Stimulated activated CD4-positive, alpha-beta T cell treated with anti-CD3 and anti-CD28 coated beads, Interleukin-15, amount 100 ng/mL, for 1 hour (primary cell): ENCODE measurements at places on chromosomes 7 and 10.
A peak's percentile ranks its signal among the peaks of the same experiment; 100 is the strongest.

GRCh38 chr7:604001-604883 lies 84.6 kb upstream of the PDGFA start:
- peak; percentile 90 for DNase-seq

DNA sequence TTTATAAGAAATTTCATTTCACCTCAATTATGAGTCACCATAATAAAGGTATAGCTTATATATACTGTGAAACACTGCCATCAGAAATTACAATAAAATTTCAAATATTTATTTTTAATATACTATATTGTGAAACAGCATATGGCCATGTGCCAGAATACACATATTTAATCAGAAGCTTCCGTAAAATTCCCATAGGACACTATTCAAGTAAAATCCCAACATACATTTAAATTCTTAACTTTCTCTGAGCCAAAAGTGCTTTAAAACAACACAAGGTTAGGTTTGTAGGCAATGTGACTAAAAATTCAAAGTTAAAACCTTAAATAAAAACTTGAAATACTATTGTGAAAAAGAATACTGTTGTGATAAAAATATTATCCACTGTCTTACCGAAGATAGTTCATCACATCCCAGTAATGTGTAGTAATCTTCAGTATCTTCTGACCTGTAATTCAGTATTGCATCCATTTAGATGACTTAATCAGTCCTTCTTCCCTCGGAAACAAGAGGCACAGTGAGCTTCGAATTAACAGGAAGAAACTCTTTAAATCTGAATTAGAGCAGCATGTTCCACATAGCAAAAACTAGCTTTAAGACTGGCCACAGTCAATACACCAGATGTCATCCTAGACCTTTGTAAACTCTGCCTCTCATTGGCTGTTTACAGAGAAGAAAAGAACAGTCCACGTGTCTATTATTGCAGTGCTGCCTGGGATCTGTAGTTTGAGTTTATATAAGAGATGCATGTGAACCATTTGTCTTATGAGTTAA lies at the start of gene DNAJC12:
Gene DNAJC12 (minus strand): TSS at position 648 of the 774 bp plus-strand sequence. CDS start 177 bp downstream, at position 471.
- no peak for DNase-seq

DNA sequence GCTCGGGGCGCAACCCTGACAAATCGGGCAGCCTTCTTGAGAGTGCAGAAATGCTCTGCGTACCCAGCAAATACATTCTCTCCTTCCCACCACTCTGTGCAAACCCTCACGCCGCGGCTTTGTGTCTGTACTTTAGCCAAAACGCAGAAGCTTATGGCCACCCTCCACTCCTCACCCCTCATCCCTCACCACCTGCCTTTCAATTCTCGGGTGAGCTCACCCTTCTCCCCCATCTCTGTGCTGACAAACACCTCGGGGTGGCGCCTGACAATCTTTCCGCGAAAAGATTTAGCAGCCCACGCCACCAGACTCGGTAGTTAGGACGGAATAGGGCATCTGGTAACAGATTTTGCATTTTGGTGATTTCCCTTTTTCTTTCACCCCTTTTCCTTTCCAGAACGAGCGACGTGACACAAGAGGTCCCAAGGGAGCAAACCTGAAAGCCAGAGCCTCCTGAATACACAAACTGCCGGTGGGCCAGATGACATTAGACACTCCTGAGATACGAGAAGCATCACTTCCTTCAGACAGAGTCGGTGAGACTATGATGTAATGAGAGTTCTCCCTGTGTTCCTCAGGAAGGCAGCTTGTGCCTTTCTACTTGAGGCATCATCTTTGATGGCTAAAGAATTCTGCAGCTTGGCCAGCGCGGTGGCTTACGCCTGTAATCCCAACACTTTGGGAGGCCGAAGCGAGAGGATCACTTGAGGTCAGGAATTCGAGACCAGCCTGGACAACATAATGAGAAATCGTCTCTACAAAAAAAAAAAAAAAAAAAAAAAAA lies 671 bp upstream of the ATAD1 start:
- DNase-seq = peak; percentile 41

GRCh38 chr7:66627151-66627681 lies 1.5 kb upstream of the KCTD7 start:
- DNase-seq = no peak

DNA sequence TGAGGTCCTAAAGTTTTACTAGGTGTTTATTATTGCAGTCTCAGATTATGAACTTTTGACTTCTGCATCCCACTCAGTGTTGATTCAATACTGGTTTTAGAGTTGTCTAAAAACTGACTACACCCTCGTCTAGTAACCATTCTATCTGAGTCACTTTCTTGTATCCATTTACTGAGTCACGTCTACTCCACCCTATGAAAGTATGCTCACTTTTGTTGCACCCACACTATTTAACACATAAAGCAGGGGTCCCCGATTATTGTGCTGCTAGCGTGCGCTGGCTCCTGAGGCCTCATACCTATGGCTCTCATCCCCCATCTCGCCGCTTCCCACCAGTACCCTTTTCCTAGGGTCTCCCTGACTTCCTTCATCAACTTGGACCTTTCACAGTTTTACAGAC lies 2.0 kb downstream of the SAMD9 start:
- DNase-seq = no peak

DNA sequence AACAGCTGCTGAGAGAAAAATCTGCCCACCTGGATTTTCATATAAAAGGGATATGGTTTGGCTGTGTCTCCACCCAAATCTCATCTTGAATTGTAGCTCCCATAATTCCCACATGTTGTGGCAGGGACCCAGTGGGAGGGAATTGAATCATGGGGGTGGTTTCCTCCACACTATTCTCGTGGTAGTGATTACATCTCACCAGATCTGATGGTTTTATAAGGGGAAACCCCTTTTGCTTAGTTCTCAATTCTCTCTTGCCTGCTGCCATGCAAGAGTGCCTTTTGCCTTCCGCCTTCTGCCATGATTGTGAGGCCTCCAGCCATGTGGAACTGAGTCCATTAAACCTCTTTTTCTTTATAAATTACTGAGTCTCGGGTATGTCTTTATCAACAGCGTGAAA lies 20.8 kb upstream of the MKI67 start:
- no peak for DNase-seq

- no peak for DNase-seq
These were observed 44.2 kb downstream of the ZNF438 start for GRCh38 chr10:30987463-30987862.

- DNase-seq = no peak
These were observed at the start of gene PPP1R3C for GRCh38 chr10:91632671-91633550. TSS of gene PPP1R3C (minus strand) at chr10:91633071. CDS start at chr10:91632969, 102 bp downstream.

- no peak for DNase-seq
These were observed 80.4 kb downstream of the DNMBP start for GRCh38 chr10:99929360-99929759.

GRCh38 chr7:85890244-85890811 lies 703.5 kb upstream of the SEMA3D start:
- DNase-seq = no peak

DNA sequence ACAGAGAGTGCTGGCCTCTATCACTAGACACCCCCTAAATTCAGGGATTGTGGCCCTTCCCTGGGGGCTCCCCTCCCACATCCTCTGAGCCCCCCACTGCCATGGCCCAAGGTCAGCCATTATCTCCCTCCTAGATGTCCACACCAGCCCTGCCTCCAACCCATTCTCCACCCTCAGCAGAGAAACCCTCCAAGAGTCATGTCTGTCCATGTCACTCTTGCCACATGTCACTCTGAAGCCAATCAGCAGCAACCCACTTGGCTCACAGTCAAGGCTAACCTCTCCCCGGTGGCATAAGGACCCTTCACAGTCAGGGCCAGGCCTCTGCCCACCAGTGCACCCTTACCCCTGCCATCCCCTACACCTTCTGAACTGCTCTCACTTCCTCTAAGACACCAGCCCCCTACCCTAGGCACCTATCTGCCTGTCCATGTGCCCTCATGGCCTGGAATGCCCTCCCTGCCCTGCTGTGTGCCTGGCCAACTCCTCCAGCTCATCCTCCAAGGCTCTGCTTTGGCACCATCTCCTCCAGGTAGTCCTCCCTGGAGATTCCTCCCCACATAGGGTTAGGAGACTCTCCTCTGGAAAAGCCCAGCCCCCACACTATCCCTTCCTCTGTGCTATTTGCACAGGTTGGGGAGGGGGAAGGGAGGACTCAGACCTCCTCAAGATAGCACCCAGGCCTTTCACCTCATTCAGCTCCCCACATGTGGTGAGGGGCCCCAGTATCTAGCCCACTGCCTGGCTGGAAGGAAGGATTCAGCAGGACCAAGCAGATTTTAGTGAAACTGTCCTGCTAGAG lies 83.7 kb downstream of the GRID1 start:
- no peak for DNase-seq

GRCh38 chr7:30163231-30163894 lies 28.6 kb downstream of the MTURN start:
- DNase-seq = no peak

- no peak for DNase-seq
These were observed 158.5 kb downstream of the CACNA2D1 start for GRCh38 chr7:82284936-82285519.

DNA sequence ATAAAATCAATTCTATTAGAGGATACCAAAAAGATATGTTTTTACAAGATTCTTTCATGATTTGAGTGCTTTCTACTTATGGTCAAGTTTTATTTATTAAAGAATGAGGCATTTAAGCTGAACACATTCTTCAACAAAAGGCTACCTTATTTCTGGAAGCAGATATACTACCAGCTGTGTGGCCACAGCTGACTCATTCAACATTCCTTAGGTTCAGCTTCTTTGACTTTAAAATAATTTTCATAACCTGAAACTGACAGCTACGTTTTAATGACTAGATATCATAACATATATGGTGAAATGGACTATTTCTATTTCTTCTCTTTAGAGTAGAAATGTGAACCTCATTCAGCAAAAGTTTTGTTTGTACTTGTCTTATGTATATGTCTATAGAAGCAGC lies 414.2 kb upstream of the SEMA3C start:
- no peak for DNase-seq

DNA sequence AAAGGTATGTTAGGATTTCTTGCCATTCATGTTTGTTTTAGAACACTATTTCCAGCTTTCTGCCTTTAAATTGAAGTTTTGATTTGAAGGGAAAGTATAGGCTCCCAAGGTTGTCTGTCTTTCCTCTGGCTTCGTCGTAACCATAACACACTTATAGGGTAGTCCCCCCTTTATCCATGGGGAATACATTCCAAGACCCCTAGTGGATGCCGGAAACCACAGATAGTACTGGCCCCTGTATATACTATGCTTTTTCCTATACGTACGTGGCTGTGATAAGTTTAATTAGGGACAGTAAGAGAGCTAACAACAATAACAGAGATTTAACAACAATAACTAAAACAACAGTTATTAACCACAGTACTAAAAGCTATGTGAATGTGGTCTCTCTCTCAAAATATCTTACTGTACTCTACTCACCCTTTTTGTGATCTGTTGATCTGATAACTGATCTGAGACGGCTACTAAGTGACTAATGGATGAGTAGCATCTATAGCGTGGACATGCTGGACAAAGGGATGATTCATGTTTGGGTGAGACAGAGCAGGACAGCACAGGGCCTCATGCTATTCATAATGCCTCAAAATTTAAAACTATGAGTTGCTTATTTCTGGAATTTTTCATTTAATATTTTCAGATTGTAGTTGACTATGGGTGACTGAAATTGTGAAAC lies 273.1 kb downstream of the AUTS2 start:
- DNase-seq = no peak

GRCh38 chr7:136685501-136686173 lies 182.8 kb upstream of the CHRM2 start:
- no peak for DNase-seq

DNA sequence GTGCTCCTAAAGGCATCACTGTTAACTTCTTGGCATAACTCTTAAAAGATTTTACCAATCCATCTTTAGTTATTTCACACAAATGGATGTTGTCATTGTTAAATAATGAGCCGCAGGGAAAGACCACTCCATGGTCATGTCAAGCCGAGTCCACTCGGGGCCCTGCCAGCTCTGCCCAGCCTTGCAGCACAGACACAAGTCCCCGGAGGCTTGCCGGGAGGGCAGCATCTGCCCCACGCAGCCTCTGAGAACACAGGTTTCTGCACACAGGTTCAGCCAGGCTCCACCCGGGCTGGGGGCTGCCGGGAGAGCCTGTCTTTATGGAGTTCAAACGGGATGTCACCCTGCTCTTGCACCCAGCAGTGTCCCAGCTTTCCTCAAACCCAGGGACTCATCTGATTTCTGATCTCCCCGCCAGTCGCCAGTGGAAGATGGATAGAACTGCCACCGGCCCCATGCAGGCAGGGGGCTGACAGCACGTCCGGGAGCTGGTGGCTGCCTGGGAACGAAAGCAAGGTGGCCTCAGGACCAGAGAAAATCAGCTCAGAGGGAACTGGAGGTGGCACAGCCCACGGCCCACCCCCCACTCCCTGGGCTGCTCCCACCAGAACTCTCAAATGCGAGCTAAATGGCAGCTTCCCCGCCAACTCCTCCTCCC lies 156.2 kb downstream of the TCERG1L start:
- DNase-seq = no peak

DNA sequence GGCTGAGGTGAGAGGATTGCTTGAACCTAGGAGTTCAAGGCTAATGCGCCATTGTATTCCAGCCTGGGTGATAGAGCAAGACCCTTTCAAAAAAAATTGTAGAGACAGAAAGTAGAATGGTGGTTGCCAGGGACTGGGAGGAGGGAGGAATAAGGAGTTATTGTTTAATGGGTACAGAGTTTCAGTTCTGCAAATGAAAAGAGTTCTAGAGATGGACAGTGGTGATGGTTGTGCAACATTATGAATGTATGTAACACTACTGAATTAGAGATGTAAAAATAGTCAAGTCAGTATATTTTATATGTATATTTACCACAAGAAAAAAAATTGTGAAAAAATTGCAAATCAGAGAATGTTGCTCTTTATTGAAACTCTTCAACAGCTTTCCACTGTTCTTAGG lies 266.5 kb upstream of the NPY start:
- DNase-seq = no peak

- DNase-seq = no peak
These were observed 1.1 kb downstream of the WASL start for GRCh38 chr7:123747620-123748141.

DNA sequence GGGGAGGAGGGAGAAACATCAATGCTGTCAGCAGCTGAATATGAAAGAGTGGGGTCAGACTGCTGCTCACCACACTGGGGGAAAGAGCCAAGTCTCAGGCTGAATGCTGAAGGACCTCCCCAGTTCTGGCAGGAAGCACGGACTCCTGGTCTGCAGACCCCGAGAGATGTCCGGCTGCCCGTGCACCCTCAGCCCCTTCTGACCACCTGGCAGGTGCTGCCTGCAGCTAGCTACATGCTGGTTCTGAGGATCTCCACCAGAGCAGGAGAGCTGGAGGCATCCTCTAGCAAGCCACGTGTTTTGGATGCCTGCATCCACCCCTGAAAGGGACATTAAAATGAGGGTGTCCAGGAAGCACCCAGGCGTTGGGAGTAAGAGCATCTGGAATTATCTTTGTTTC lies 74.2 kb downstream of the HTR5A start:
- DNase-seq = no peak

- DNase-seq = no peak
These were observed 203.9 kb downstream of the TEX36 start for GRCh38 chr10:125479059-125479458.

- no peak for DNase-seq
These were observed 97.9 kb downstream of the PLCE1 start for GRCh38 chr10:94091649-94092048.

GRCh38 chr10:67763499-67764011 lies 67.6 kb upstream of the CTNNA3 start:
- DNase-seq = peak; percentile 65
